ENCODE measurements at places on chromosomes 5 and 9. TPM values are rescaled to one million over a fixed set of nuclear protein-coding genes. Genes with fewer than 3 reads are reported as not detected.

- DNase-seq: peak; percentile 39
Observed at GRCh38 chr9:136803551-136804508, 3.9 kb upstream of the RABL6 start.

- DNase-seq: peak; percentile 54
Observed at GRCh38 chr9:33623658-33624586, 99.9 kb downstream of the ANKRD18B start.

DNA sequence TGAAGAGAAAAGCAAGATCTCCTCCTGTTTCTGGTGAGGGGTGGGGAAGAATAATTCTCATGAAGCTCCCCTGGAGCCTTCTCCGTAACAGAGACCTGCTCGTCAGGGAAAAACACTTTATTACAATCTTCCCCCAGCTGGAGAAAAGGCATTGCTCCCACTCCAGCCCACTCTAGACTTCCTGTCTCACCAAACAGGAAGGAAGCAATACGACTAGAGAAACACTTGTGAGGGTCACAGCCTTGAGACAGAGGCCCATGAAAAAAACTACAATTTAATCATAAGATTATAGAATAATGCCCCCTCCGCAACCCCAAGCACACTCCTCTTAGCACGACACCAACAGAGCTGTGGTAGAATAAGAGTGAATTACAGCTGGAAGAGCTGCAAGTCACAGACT is 197.2 kb upstream of the S1PR3 start:
- DNase-seq: no peak

GRCh38 chr5:107680799-107681198 is 10.1 kb upstream of the EFNA5 start:
- no peak for DNase-seq

DNA sequence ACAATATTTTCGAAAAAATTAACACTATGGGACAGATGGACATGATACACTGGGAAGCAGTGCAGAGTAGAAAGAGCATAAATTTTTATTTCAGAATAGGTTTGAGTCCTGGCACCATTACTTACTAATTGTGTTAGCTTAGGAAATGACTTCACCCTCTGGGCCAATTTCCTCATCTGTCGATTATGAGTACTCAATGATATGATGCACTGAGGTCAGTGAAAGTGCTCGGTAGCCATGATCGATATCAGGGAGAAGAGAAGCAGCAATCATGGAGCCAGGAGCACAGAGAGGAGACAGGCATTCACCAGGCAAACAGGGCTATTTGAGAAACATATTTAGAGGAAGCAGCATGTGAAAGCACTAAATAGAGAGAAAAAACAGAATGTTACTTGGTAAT is 29.4 kb downstream of the NR6A1 start:
- DNase-seq: no peak

DNA sequence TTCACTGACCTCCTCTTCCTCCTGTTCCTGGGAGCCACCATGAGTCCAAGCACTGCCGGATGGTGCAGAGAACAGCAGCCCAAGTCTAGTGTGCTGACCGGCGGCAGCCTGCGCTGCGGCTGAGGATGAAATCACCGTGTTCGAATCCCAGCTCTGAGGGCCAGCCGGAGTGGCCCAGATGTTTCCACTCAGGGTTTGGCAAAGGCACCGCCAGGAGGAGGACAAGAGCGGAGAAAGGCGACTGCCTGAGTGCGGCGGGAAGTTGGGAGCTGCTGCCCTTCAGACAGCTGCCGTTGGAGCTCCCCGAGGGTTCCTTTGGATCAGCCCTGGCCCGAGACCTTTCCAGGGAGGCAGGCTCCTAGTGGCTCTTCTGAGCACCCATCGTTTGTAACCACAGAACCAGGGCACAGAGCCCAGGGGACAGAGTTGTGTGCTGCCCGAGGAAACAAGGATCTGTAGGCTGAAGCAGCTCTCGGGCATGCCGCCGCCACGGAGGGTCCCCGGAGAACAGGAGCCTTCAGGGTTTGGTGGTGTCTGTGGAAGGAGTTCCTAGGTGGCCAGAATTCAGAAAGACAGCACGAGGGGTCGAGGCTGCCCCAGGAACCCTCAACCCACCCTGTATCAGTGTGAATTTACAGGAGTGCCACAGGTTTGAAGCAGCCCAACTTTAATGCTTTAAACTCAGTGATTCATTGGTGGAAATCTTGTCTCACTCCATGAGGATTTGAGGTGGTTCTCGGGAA is 115.6 kb upstream of the COL5A1 start:
- peak; percentile 82 for DNase-seq

- no peak for DNase-seq
Observed at GRCh38 chr5:111892949-111893348, 136.0 kb upstream of the NREP start.

DNA sequence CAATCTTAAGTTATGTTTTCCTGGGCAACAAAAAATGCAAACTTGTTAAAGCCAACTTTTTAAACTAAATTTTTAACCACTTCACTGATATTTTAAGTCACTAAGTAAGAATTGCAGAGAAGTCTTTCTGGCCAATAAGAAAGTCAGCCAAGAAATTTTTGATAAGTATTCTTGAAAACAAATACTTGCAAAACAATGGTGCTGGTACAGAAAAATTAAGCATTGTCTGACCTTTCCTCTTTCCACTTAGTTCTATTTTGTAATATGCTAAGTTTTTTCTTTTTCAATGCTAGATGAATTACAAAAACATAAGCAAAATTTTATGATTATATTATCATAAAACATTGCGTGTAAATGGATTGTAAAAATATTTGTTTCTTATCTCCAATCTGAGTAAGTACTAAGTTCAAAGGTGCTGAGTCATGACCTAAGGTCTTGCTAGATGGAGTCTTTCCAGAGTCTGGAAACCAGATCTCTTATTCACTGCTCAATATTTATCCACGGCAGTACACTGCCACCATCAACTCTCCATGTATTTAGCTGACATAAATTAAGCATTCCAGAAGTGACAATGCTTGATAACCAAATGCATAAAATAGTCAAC is 139.7 kb downstream of the MEF2C start:
- no peak for DNase-seq

GRCh38 chr5:77768978-77769377 is 7.2 kb downstream of the TBCA start:
- DNase-seq: no peak

Gene PCDH1
- 15.8 TPM for total RNA-seq

Gene SLC34A1
- not detected for total RNA-seq

Gene PCDHB12
- total RNA-seq: 1.0 TPM

- DNase-seq: no peak
Observed at GRCh38 chr5:111635916-111636570, 121.0 kb downstream of the NREP start.

GRCh38 chr9:20262611-20263010 is 359.7 kb downstream of the MLLT3 start:
- no peak for DNase-seq

- DNase-seq: no peak
Observed at GRCh38 chr9:100698945-100699344, 121.1 kb downstream of the CAVIN4 start.

DNA sequence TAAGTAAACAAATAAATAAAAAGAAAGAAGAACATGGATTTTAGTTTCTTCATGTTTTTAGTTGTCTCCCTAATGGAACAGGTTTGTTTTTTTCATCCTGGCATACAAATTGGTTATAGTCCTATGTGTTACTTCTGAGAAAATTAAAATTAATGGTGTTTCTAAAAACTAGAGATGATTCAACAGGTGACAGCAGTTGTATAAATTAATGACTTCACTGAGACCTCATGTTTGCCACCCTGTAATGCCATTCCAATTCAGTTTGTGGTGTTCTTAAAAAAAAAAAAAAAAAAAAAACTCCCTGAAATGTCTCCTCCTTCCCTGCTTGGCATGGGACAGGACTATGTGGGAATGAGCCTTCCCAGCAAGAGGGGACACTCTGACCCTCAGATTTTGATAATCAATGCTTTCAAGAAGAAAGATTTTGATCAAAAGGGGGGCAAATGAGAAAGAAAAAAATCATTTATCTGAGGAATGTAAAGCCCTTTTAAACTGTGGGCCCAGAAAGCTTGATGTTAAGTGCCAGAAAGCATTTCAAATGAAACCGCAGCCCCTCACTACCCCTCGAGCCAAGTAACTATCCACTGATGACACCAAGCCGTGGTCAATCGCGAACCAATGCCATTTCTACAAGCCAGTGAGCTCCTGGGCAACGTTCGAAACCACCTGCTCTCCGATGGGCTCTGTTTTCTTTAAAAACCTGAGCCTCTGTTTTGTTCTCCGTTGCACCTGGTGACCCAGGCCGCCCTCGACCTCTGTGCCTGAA is 941 bp downstream of the EXD3 start:
- DNase-seq: no peak

Gene TMEM245
- 102 TPM for total RNA-seq

Gene PCSK1
- total RNA-seq: not detected

DNA sequence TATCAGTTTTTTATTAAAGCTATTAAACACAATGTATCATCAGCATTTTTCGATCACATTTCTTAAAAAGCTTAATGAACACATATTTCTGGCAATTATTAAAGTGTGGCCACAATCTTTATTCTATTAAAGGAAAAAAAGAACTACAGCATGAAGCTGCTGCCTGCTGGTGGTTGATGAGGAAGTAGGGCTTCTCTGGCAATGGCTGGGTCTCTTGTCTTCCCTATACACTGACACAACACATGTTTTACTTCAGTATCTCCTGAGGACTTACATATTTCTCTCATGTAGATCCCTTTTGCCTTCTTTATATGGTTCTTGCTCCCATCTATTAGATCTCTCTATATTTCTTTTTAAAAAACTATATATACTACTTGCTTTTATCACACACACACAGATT is 590.7 kb downstream of the RAB3C start:
- no peak for DNase-seq

GRCh38 chr9:101398930-101399642 is 435 bp downstream of the ZNF189 start:
- no peak for DNase-seq

- DNase-seq: no peak
Observed at GRCh38 chr5:154375329-154376008, 70.3 kb upstream of the SAP30L start.

DNA sequence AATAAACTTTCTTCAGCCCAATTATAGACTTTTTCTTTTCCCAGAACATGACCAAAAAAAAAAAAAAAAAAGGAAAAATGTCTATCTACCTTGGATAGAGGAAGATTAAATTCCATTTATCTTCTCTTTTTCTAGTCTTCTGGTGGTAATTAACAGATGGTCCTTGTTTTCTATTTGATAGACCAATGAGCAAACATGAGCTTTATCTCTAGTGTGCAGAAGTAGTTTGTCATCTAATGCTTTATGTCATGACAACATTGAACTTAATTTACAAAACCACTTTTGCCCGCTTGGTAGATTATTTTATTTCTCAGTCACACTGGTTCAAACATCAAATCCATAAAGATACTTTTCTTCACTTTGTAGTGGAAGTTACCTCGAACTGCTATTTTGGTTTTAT is 69.5 kb upstream of the ELL2 start:
- DNase-seq: no peak

- DNase-seq: no peak
Observed at GRCh38 chr5:67238191-67238590, 41.6 kb upstream of the CD180 start.

DNA sequence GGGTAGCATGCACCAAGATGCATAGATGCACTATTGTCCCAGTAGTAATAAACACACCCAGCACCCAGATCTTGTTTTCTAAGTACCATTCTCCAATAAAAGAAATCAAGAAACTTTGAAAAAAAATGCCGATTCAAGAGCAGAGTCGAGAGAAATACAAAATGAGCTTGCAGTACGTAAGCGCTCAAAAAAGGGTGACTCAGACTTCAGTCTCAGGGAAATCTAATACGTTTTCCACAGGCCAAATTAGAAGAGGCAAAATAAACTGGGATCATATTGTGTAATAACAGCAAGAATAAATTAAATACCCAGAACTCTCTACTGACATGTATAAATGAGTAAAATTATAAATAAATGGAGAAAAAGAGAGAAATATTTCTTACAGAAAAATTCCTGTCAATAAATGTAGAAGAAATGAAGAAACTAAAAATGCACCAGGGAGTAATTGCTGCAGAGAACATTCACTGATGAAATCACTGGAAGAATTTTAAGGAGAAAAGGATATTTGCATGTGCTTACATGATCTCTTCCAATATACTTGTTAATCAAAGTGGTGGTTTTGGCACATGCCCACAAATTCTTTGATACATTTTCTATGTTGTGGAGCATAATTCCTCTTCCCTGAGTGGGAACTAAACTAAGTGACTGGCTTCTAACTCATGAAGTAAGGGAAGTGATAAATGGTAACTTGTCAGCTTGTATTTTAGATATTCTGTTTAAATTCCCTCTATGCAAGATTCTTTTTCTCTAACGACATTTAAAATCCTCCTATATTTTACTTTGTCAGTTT is 567.6 kb upstream of the ADAMTS16 start:
- DNase-seq: no peak

Gene TLX3
- not detected for total RNA-seq

GRCh38 chr5:33973271-33973670 is 11.2 kb downstream of the SLC45A2 start:
- DNase-seq: no peak

Gene RECK
- 4.6 TPM for total RNA-seq

Gene HACD4
- 1.0 TPM for total RNA-seq

GRCh38 chr9:105859428-105860091 is 165.2 kb downstream of the TMEM38B start:
- no peak for DNase-seq

Gene CARTPT
- not detected for total RNA-seq

DNA sequence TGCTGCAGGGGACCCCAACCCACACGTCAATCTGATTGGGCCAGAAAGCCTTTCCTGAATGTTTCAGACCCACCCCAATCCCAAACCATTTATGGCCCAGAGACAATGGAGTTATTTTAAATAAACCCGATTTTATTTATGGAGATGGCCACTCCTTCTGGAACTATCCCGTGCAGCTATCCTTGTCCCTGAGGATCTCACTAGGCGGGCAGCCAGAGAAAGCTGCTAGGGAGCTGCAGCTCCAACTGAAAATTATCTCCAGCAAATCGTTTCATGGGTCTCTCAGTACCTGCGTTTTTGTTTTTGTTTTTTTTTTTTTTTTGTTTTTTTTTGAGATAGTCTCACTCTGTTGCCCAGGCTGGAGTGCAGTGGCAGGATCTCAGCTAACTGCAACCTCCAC is 23.0 kb downstream of the C1QTNF2 start:
- peak; percentile 57 for DNase-seq

DNA sequence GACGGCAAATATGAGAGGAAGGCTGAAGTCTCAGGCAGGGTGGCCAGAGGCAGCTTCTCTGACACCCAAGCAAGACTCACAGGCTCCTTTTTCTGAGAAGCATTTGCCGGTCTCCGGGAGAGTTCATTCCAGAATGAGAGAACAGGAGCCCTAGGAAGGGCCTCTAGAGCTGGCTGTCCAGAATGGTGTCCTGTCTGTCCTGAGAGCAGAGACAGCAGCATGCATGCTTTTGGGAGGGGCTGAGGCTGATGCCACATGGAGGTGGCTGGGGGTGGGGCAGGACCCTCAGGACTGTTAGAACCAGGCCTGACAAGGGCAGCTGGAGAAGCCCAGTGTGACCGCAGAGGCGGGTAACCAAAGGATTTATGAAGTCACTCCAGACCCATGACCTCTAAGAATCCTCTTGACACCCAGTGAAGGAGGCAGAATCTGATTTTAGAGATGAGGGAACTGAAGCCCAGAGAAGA is 60.0 kb downstream of the SHB start:
- no peak for DNase-seq

Gene TMEM174
- total RNA-seq: not detected

GRCh38 chr5:34899066-34899465 is 16.2 kb downstream of the RAD1 start:
- DNase-seq: no peak

Gene KIF4B
- total RNA-seq: not detected

GRCh38 chr9:18448101-18448500 is 25.9 kb upstream of the ADAMTSL1 start:
- no peak for DNase-seq

All from Right ventricle myocardium superior (tissue), 1 donor.